ENCODE measurements at places on chromosomes 1 and 21. TPM values are rescaled to one million over a fixed set of nuclear protein-coding genes. Genes with fewer than 3 reads are reported as not detected.
A peak's percentile ranks its signal among the peaks of the same experiment; 100 is the strongest.

- no peak for DNase-seq
Measured at GRCh38 chr1:19325958-19326747, 14.0 kb downstream of the SLC66A1 start.

KCNH1 gene
- total RNA-seq = not detected

DNA sequence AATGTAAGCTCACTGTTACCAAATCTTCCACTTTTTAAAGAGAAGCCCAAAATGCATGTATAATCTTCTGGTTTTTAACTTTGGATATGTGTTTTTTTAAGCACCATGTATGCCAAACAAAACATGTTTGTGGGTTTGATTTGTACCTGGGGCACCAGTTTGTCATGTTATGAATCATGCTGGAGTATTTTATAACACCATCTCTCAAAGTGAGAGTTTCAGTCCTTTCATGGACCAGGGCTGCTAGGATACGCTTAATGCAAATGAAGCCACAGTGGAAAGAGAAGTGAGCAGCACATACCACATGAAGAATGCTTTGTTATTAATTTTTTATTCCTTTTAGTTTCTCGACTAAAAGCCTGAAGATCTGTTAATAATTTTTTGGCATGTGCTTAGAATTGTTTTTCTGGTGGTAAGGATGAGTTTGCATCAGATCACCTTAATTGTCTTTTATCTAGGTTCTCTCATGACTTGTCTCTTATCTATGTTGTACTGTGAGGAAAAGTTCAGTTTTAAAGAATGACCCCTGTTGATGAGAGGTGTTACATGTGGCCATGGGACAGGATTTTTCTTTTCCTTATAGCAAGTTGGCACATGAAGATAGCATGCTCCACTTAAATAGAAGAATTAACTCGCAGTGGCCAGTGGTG, 2.0 kb upstream of the RABGAP1L start:
- DNase-seq = no peak

DNA sequence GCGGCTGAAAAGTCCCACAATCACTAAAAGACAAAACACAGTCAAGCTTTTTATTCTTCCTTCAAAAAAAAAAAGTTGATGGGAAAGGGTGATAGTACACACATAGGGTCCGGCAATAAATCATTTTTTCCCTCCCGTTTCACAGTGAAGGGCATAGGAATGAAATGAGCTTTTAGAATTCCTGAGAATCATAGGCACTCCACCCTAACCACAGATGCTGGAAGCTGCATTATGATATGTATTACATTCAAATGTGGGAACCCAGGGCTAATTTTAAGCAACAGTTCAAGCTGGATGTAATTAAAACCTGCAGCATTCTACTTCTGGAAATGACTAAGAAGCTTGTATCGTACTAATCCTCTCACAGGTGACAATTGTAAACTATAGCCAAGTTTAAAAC, 75.7 kb upstream of the KCNJ15 start:
- peak; percentile 15 for DNase-seq

DNA sequence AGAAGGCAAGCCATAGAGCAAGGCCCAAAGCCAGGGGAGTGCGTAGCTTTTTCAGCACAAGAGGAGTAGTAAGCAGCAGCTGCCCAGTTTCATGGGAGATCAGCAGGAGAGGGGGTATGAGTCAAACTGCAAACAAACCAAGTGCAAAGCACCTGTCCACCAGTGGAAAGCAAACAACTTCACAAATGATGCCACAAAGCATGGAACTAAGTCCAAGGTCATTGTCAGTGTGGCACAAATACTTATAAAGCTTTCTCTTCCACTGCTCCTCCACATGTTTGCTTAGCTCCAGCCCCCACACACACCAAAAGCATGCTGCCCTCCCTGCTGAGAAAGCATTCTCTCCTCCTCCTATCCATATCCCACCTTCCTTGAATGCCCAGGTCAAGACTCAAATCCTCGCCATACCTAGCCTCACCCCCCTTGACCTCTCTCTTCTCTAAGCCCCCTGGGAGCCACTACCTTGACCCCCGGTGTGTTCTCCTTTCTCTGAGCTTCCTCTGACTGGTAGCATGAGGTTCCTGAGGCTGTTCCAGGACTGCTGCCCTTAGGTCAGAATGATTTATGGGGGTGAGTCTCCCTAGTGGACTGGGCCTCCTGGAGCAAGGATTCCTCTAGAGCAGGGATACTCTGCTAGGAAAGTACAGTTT, 70.4 kb downstream of the DMAP1 start:
- DNase-seq = no peak

FAM72A gene
- total RNA-seq = 2.9 TPM

DNA sequence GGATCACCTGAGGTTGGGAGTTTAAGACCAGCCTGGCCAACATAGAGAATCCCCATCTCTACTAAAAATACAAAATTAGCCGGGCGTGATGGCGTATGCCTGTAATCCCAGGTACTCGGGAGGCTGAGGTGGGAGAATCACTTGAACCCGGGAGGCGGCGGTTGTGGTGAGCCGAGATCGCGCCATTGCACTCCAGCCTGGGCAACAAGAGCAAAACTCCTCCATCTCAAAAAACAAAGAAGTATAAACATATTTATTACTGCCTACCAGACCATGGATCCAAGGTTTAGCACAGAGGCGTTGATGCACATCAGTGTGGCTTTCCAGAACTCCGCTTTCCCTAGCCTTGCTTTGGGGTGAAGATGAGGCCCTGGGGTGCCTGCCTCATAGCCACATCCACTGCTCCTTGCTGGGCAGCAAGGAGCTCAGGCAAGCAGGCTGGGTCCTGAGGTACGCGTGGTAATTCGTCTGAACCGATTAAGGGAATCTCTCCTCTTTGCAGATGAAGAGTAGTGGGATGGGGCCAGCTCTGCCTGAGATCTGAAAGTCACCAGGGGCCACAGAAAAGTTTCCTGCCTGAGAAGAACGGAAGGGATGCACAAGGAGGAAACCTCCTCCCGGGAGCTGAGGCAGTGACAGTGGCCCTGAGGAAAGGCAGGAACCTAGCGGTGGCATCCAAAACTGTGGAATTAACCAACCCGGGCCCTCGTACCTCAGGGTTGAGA, 52.3 kb upstream of the LBR start:
- DNase-seq = no peak

PLEKHN1 gene
- total RNA-seq = 0.54 TPM

ELAPOR1 gene
- total RNA-seq = 0.45 TPM

- DNase-seq = no peak
Measured at GRCh38 chr1:52386458-52386857, 17.8 kb downstream of the ORC1 start.

PLA2G2E gene
- total RNA-seq = not detected

DNA sequence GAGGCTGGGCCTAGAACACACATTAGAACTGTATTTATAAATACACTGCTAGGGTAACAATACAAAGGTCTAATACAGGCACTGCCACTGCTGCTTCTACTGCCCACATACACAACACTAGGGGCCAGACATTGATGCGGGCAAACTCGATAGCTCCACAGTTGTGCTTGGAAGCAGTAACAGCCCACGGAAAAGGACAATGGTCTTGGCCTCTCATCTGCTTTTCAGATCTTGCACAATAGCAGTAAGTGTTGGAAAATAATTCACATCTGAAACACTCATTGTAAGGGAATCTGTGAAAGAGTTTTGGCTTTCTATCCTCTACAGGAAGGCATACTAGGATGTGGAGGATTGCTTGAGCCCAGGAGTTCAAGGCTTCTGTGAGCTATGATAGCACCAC, 6.9 kb upstream of the SPOCD1 start:
- DNase-seq = peak; percentile 57

E2F2 gene
- 5.6 TPM for total RNA-seq
